ENCODE measurements at places on chromosomes 2 and 18. TPM values are rescaled to one million over a fixed set of nuclear protein-coding genes. Genes with fewer than 3 reads are reported as not detected.
A peak's percentile ranks its signal among the peaks of the same experiment; 100 is the strongest.

The RNF125 gene
- total RNA-seq: 0.29 TPM

DNA sequence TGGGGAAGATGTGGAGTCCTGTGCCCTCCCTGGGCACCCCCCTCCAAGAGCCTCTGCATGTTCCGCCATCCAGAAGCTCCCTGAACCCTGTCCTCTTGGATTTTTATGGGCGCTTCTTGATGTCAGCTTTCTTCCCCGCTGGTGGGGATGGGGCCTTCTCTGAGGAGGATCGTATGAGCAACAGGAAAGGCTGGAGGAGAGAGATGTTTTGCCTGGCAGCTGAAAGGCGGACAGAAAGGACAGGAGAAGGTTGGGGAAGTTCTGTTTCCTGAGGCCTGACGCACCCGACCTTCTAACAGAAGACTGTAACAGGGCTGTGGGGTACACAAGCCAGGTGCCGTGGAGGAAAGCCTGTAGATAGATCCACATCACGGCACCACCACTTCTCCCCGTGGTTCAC is 238.8 kb downstream of the LDLRAD4 start:
- DNase-seq: no peak
- H3K27ac ChIP-seq: no peak overlapping the region
- H3K27me3 ChIP-seq: no peaks in the 10 kb centered on the region
- H3K4me1 ChIP-seq: peaks cover 12% of the 10 kb centered on the region
- H3K36me3 ChIP-seq: no peaks in the 10 kb centered on the region

The TMEM247 gene
- not detected for total RNA-seq

The SOX11 gene
- 71.7 TPM for total RNA-seq

DNA sequence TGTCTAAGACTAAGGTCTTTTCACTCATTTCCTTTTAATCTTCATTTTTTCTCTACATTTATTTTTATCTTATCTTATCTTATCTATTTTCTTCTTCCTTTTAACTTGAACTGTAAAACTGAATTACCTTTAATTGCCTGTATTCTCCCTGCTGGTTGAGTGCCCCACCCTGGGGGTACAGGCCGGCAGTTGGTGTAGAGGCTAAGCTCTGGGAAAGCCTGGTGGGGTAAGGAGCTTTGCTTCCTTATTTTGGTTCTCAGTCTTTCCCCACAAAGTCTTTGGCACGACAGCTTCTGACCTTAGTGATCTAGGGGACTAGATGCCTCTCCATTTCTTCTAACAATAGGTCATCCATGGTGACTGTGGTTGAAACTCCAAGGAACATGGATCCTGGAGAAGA is 26.8 kb upstream of the HAAO start:
- H3K27ac ChIP-seq: no peak overlapping the region
- DNase-seq: peak; percentile 38
- H3K27me3 ChIP-seq: no peaks in the 10 kb centered on the region
- no peak overlapping the region for H3K4me3 ChIP-seq
- peaks cover 3% of the 10 kb centered on the region for H3K36me3 ChIP-seq
- H3K4me1 ChIP-seq: peaks cover 5% of the 10 kb centered on the region

DNA sequence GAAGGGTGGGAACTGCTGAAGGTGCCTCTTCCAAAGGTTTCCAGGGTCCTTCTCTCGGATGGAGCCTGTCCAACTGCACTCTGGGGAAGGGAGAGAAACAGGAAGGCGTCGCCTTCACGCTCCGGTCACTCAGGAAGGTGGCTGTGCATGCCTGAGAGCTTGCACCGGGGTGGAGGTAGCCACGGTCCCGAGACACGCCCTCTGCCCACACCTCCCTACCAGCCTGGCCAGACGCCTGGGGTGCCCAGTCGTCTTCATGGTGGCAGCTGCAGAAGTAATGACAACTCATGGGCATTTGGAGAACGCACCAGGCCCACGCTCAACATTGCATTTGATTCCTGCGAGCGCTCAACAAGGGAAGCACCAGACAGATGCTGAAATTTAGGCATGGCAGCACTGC is 59.9 kb downstream of the ADNP2 start:
- H3K27me3 ChIP-seq: no peaks in the 10 kb centered on the region
- DNase-seq: no peak
- H3K4me1 ChIP-seq: peaks cover 35% of the 10 kb centered on the region
- H3K27ac ChIP-seq: no peak overlapping the region
- no peak overlapping the region for H3K4me3 ChIP-seq
- peaks cover 5% of the 10 kb centered on the region for H3K36me3 ChIP-seq

The STPG4 gene
- total RNA-seq: 0.37 TPM
